HCT116 (cell line): ENCODE measurements at places on chromosomes 7 and 10. TPM values are rescaled to one million over a fixed set of nuclear protein-coding genes. Genes with fewer than 3 reads are reported as not detected.

The ADCY1 gene
- total RNA-seq, result 0.05 TPM

The CYP3A7 gene
- total RNA-seq, result not detected

GRCh38 chr7:117871401-117871777 lies 1.9 kb downstream of the CTTNBP2 start:
- H3K4me1 ChIP-seq, result peaks cover 29% of the 10 kb centered on the region
- no peak overlapping the region for H3K27ac ChIP-seq
- DNase-seq, result no peak
- no peak overlapping the region for H3K4me3 ChIP-seq
- H3K36me3 ChIP-seq, result no peaks in the 10 kb centered on the region

The SSC4D gene
- total RNA-seq, result 1.1 TPM

- H3K36me3 ChIP-seq, result no peaks in the 10 kb centered on the region
- no peak overlapping the region for H3K4me3 ChIP-seq
- H3K27me3 ChIP-seq, result peaks cover 78% of the 10 kb centered on the region
- no peak overlapping the region for H3K27ac ChIP-seq
Measured at GRCh38 chr7:96061009-96061408, 260.9 kb downstream of the SLC25A13 start.

DNA sequence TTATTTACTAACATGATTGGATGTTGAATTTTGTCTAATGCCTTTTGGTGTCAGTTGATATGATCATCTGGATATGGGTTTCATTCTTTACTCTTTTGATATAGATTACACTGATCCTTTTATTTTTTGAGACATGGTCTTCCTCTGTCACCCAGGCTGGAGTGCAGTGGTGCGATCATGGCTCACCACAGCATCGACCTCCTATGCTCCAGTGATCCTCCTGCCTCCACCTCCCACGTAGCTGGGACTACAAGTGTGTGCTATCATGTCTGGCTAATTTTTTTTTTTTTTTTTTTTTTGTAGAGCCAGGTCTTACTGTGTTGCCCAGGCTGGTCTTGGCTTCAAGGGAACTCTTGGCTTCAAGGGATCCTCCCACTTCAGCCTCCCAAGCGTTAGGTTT lies 27.1 kb downstream of the BMS1 start:
- peaks cover 46% of the 10 kb centered on the region for H3K36me3 ChIP-seq
- no peak overlapping the region for H3K4me3 ChIP-seq
- no peaks in the 10 kb centered on the region for H3K27me3 ChIP-seq
- DNase-seq, result no peak

DNA sequence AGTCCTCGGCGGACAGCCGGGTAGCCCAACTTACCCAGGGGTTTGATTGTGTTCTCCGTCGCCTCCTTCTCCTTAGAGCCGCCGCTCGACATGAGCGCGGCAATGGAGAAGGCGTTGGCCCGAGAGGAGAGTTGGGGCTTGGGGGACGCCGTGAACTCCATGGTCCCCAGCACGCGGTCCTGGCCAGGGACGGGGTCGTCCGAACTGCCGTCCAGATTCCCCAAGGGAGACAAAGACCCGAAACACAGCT lies 515 bp downstream of the TBX20 start:
- H3K27ac ChIP-seq, result no peak overlapping the region
- DNase-seq, result no peak
- no peaks in the 10 kb centered on the region for H3K4me1 ChIP-seq
- peaks cover 44% of the 10 kb centered on the region for H3K27me3 ChIP-seq

DNA sequence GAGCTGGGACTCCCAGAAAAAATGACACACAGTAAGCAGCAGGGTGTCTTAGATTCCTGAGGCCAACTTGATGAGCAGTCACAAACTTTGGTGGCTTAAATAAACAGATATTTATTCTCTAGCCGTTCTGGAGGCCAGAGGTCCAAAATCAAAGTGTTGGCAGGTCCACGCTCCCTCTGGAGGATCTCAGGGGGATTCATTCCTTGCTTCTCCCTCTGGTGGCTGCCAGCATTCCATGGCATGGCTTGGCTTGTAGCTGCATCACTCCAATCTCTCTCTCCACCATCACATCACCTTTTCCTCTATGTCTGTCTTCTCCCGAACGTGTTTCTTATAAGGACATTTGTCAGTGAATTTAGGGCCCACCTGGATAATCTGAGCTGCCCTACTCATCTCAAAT lies 98.4 kb downstream of the OSBPL3 start:
- no peak overlapping the region for H3K4me3 ChIP-seq
- H3K4me1 ChIP-seq, result 0 out of 2 replicates have a peak, but pooled peaks cover 6% of the 10 kb centered on the region
- no peaks in the 10 kb centered on the region for H3K27me3 ChIP-seq

DNA sequence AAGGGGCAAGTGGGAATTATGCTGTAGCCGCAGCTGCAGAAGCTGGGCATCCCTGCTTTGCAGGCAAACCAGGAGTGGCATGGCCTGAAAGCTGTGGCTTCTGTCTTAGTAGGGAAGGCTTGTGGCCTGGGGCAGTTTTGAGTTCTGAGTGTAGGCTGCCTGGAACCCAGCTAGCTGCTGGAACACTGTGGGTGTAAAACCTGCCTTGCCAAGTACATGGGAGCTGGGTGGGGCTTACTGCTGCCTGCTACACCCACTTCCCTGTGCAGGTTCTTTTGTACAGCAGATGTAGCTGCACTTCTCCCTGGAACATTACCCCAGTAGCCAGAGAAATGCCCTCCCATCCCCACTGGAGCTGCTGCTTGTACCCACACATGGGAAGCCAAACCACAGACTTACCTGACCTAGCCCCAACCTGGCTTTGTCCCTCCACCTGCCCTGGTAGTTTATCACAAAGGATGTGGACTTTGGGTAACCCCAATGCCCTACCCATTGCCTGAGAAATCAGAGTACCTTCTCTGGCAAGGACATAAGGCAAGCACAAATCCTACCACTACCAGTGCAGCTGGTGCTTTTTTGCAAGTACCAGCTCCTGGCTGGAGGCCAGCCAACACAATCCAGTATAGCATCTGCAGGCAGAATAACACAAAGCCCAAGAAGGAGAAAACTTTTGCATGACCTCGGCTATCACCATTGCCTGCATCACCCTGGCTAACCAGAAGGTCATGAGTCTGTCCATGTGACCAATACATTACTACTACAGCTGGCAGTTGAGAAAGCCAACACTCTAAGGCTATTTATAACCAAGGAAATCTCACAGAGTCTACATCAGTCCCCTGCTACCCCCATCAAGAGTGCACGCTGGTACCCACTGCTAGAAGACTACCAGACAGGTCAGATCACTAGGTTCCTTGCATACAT lies 26.5 kb upstream of the PPP1R3A start:
- DNase-seq, result no peak
- no peak overlapping the region for H3K27ac ChIP-seq
- H3K4me1 ChIP-seq, result no peaks in the 10 kb centered on the region
- H3K36me3 ChIP-seq, result no peaks in the 10 kb centered on the region
- no peak overlapping the region for H3K4me3 ChIP-seq

The CNNM1 gene
- not detected for total RNA-seq

The HTR7 gene
- 32.2 TPM for total RNA-seq

DNA sequence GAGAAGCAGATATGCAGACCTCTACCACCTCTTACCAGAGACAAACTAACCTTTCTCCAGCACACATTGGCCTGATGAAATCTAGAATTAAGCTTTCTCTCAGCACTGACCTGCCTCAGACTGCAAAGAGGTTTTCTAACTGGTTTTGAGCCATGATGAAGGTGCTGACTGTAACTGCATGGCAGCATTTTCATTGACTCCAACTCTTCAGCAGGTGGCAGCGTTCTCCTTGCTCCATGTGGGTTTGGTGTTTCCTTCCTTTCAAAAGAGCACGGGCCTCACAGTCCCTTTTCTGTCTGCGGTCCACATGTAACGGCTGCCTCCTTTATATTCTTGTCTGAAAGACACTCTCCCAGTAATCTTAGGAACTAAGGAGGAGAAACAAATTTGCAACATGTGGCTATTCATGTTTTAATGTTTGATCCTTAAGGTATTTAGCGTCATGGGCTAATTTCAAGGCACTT lies 12.6 kb downstream of the KLLN start:
- peaks cover 3% of the 10 kb centered on the region; the same call in 1 of the 2 replicates for H3K4me1 ChIP-seq
- no peak overlapping the region for H3K27ac ChIP-seq
- H3K4me3 ChIP-seq, result no peak overlapping the region
- H3K36me3 ChIP-seq, result no peaks in the 10 kb centered on the region

DNA sequence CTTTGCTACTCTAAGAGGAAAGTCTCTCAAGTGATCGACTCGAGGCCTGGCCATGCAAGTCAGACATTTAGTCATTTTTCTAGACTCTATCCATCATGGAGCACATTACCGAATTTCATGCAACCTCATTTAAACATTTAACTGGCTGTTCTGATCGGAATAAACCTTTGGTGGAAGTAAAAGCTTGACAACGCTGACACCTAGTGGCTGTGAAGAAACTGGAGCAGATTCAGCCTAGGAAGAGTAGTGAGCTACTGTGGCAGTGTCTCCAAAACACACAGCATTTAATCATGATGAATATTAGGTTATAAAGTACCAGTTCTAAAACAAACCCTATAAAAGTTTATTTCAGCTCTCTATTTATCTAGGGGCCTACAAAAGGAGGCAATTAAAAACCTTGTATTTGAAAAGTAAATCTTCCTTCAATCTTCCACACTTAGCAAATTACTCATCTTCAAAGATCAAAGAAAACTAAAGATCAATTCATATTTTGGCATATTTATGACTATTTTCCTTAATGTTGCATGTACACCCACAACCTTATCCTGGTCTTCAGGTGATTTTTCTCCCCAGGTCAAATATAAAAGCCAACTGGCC lies 175.0 kb downstream of the CTNNA3 start:
- no peaks in the 10 kb centered on the region for H3K4me1 ChIP-seq
- DNase-seq, result peak; percentile 50
- H3K4me3 ChIP-seq, result no peak overlapping the region
- H3K36me3 ChIP-seq, result no peaks in the 10 kb centered on the region
- no peaks in the 10 kb centered on the region for H3K27me3 ChIP-seq
- H3K27ac ChIP-seq, result no peak overlapping the region

GRCh38 chr7:142945001-142945400 lies 5.7 kb downstream of the LLCFC1 start:
- no peak for DNase-seq
- H3K36me3 ChIP-seq, result no peaks in the 10 kb centered on the region
- no peak overlapping the region for H3K27ac ChIP-seq
- H3K27me3 ChIP-seq, result peaks cover 7% of the 10 kb centered on the region

DNA sequence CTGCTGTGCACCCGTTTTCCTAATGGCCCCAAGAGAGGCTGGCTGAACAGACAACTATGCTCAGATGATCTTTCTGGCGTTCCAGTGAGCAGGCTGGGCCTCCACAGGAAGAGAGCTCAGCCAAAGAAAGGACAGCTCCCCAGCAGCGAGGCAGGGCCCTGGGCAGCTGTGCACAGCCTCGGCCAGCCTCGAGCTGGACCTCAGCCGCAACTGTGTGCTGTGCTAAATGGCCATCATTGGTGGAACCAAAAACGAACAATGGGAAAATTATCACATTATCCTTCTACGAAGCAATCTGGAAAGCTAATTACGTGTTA lies 97.5 kb downstream of the CTBP2 start:
- H3K27me3 ChIP-seq, result no peaks in the 10 kb centered on the region
- H3K4me1 ChIP-seq, result peaks cover 49% of the 10 kb centered on the region
- H3K36me3 ChIP-seq, result no peaks in the 10 kb centered on the region
- DNase-seq, result no peak
- no peak overlapping the region for H3K4me3 ChIP-seq

The SLC39A12 gene
- total RNA-seq, result not detected

GRCh38 chr7:37670436-37670835 lies 13.1 kb upstream of the GPR141 start:
- no peak for DNase-seq
- H3K4me3 ChIP-seq, result no peak overlapping the region
- no peak overlapping the region for H3K27ac ChIP-seq
- no peaks in the 10 kb centered on the region for H3K36me3 ChIP-seq
- H3K27me3 ChIP-seq, result peaks cover 7% of the 10 kb centered on the region
- no peaks in the 10 kb centered on the region for H3K4me1 ChIP-seq

- H3K27ac ChIP-seq, result no peak overlapping the region
- no peaks in the 10 kb centered on the region for H3K36me3 ChIP-seq
- H3K4me1 ChIP-seq, result no peaks in the 10 kb centered on the region
- H3K4me3 ChIP-seq, result no peak overlapping the region
- no peak for DNase-seq
Measured at GRCh38 chr7:83882551-83882950, 233.6 kb upstream of the SEMA3E start.

The PDCD11 gene
- total RNA-seq, result 106 TPM
